ENCODE measurements at places on chromosomes 12 and 14. TPM values are rescaled to one million over a fixed set of nuclear protein-coding genes. Genes with fewer than 3 reads are reported as not detected.

KSR2 gene
- total RNA-seq, result 2.2 TPM

C12orf56 gene
- 9.3 TPM for total RNA-seq

CAPZA3 gene
- not detected for total RNA-seq

TMEM179 gene
- 5.0 TPM for total RNA-seq

GRCh38 chr12:11830307-11830801, 180.9 kb downstream of the ETV6 start:
- no peak for DNase-seq
- H3K4me1 ChIP-seq, result peaks cover 37% of the 10 kb centered on the region
- H3K36me3 ChIP-seq, result no peaks in the 10 kb centered on the region
- H3K27me3 ChIP-seq, result no peaks in the 10 kb centered on the region
- H3K4me3 ChIP-seq, result no peak overlapping the region
- H3K27ac ChIP-seq, result no peak overlapping the region

Measured in GM23338 (cell line).